AG09319 (cell line): ENCODE measurements at places on chromosomes 7 and 10.
A peak's percentile ranks its signal among the peaks of the same experiment; 100 is the strongest.

- peak; percentile 73 for DNase-seq
These were observed 230.9 kb downstream of the PARD3 start for GRCh38 chr10:34584164-34584563.

GRCh38 chr7:44445986-44446671 is 44.3 kb downstream of the NUDCD3 start:
- no peak for DNase-seq

DNA sequence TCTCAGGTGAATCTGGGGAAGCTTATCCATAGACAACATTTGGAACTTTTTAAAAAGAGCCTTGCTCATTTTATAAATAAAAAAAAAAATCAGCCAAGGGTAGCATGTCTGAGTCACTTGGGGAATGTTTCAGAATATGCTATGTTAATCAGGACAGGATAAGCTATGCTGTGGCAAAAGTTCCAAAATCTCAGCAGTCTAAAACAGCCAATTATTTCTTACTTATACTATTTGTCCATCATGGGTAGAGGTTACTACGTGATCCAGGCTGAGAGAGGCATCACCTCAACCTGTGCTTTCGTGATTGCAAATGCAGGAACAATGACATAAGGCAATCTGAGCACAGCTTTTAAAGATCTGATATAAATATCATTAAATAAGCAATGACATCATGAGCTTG is 6.5 kb downstream of the SLC13A1 start:
- DNase-seq, result no peak

DNA sequence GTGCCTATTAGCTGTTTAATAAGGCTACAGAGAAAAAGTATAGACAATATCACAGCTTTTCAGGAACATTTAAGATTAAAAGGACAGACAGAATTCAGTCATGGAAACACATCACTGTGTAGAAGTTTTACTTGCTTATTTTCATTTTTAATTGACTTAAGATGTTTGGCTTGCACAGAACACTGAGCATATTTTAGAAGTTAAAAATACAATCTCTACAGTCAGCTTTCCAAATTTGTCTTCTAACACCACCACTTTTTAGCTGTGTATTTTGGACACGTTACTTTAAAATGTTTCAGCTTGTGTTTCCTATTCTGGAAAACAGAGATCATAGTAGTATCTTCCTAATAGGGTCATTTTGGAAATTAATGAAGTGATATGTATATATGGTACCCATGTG is 11.8 kb downstream of the CFAP69 start:
- no peak for DNase-seq

GRCh38 chr7:24778543-24779282 is 21.4 kb upstream of the GSDME start:
- DNase-seq, result peak; percentile 81

- DNase-seq, result no peak
These were observed 132.3 kb upstream of the CHST15 start for GRCh38 chr10:124225467-124226270.

DNA sequence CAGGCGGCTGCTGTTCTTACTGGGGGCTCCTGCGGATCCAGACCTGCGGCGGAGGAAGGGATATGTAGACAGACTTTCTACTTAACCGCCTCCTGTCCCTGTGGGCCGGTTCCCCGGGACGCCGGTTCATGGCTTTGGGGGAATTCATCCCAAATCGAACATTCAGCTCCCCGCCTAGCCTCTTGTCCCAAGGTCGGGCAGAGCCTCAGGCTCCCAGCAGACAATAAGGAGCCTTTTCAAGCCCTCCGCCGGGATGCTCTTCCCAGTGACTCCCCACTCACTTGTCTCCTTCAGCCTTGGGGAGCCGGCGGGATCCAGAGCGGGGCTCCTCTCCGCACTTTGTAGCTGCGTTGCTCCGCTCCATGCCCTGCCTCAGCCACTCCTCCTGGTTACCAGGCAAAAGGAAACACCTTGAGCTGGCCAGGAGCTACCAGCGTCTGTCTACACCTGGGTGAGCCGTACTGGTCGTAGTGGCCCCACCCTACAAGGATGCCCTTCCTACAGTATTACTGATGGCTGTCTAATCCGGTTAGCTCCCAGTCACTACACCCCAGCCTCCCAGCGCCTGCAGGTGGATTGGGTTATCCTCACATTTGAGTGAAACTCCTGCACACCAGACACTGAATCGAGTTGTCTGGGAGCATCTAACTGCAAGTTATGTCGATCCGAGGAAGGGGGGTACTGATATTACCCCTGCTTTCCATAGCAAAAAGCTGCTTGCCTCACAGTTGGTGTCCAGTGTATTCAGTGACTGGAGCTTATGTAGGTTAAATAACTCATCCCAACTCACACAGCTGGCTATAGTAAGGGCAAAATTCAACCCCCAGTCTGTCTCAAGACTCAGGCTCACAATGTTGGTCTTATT is at the start of gene C10orf95:
Gene C10orf95 (minus strand): TSS at position 439 of the 865 bp plus-strand sequence. CDS start 450 bp downstream, outside the sequence.
- DNase-seq, result no peak

- no peak for DNase-seq
These were observed 46.1 kb downstream of the NCAPG2 start for GRCh38 chr7:158658475-158658874.

GRCh38 chr7:14424675-14425074 is 435.2 kb upstream of the ETV1 start:
- DNase-seq, result no peak

- DNase-seq, result no peak
These were observed at the start of gene STAMBPL1 for GRCh38 chr10:88879534-88880281. Gene STAMBPL1, plus strand, starts transcription at chr10:88880245. Its CDS starts 21,464 bp downstream, at chr10:88901709.

DNA sequence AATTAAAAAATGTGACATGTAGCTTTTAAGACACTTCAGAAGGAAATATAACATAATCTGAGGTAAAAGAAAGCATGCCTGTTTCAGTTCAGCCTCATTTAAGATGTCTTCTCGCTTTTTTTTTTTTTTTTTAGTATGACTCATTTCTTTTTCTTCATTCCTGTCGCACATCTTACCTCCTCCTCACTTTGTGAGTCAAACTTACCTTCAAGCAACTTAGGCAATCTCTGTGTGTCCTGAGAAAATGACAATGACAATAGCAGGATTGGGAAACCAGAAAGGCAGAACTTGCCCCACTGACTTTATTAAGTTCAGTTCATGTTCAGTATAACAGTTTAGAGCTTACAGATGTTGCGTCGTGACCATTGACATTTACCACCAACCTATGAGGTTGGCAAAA is 7.7 kb downstream of the PTN start:
- DNase-seq, result no peak

DNA sequence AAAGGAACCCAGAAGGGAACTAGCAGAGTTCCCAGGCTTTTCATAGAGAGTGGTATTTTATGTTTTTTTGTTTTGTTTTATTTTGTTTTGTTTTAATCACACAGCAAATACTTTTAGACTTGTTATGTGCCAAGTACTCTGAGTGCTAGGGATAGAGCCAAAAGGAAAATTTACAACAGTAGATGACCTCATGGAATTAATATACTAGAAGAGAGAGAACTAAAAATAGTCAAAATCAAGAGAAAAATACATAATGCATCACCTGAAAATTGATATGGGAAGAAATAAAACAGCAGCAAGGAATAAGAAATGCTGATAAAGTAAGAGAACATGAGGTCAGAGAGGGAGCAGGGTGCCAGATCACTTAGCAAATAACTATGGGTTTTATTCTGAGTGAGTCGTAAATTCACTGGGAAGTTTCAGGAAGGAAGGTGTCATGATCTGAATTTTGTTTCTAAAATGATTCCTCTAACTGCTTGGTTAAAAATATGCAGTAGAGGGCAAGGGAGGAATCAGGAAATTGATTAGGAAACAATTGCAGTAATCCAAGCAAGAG is 351.0 kb downstream of the ANKRD7 start:
- DNase-seq, result no peak

DNA sequence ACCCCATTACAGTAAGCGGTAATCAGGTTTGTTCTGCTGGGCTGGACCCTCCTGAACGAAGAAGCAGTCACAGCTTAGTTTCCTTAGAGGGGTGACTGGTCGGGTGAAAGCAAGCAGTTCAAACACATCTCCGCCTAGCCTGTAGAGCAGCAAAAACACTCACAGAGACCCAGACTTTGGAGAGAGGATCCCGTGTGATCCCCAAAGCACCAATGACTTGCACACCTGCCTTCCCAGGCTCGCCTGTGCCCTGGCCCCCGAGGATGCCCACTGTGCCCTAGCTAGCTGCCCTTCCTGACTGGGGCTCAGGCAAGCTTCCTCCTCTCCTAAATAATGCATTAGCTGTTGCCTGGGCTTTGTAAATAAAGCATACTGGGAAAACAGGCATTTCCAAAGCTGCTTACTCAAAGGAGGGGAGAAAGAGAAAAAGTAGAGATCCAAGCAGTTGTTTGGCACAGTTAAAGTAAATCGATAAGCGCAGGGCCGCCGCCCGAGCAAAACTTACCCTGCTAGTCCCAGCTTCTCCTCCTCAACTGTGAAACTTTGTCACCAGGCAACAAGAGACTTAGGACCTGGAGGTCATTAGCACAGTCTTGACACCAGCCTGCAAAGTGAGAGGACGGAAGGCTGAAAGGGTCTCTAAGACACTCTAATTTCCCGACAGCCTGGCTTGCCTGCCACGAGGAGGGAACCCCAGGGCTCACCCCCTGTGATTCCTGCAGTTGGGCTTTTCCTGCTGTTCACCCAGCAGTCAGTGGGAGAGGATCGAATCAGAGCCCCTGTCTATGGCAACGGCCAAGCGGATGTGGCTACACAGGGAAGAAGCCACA is 4.8 kb downstream of the LRRC18 start:
- DNase-seq, result no peak

- no peak for DNase-seq
These were observed 43.8 kb upstream of the PAPSS2 start for GRCh38 chr10:87615856-87616255.

- no peak for DNase-seq
These were observed 39.2 kb downstream of the ELMO1 start for GRCh38 chr7:37409461-37409860.

DNA sequence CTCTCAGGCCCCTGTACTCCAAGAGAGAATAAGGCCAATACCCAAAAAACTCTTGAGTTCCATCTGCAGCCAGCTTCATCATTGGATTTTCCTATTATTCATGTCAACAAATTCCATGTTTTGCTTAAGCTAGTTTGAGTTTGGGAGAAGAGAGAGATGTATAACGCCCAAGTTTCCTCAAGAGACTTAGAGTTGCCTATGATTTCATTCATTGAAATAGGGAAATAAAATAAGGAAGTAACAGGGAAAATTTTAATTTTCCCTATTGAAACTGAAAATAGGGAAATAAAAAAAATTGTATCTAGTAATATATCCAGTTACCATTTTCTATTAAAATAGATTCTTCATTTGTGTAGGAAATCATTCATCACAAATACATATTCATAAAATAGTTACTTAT is 66.5 kb upstream of the SVIL start:
- DNase-seq, result no peak

DNA sequence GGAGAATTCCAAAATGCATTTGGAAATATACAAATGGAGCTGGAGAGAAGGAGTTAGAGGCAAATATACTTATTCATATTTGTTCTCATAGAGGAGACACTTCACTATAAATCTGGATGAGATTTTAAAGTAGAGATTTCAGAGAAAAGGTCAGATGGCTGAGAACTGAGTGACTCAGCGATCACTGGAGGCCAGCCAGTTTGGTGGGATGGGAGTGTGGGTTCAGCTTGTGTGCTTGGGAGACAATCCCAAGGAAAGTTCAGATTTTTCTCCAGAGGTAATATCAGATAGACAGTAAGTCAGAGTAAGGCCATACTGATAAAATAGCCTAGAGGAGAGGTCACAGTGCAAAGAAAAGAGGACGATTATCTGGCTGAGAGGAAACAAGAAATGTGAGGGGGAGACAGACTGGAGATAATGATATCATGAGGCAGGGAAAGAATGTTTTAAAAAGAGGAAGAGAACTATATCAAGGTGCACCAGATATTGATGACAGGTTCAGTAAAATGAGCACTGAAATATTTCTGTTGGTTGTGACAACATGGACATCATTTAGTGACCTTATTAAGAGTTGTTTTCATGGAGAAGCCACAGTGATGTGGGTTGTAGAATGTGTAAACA is 67.0 kb downstream of the MDFIC start:
- DNase-seq, result peak; percentile 36

DNA sequence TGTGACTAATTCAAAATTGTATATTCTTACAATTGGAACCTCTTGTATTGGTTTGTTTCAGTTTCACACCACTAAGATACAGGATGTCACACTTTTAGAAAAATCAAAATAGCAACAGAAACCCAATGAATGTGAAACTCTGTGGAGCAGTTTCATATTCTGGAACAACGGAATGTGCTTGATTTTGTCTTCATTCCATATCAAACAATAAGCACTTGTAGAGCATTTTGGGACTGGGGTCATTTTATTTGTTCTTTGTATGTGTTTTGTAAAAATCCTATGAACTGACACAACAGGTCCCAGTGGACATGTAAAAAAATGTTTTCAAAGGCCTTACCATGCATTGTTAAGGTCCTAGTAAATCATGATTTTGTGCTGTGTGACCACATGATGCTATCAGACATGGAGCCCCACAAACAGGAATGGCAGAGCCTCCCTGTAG is 123.1 kb downstream of the DKK1 start:
- DNase-seq, result no peak
